ENCODE measurements at places on chromosomes 1 and 21.

DNA sequence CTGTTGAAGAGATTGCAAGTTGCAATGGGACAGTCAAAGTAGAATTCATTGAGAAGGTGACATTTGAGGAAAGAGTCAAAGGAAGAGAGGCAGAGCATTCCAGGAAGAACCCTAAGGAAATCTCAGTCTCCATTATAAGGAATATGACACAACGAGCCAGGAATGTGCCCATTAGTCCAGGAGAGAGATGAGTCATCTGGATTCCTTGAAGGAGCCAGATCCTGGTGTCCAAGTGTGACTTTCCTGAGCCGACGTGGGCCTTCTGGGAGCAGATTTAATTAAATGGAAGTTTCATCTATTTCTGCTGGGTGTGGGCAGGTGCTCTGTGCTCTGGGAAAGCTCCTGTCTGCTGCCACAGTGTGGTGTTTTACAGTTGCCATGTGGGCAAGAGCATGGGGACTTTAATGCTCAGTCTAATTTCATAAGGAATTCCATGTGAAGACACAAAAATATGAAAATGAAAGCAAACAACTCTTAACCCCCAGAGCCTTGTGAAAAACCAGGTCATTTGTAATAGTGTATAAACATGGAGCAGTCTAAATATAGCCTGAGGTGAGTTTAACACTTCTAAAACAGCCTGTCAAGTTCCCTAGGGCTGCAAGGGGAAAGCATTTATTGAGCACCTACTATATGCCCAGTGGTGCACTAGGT lies 111.4 kb upstream of the ARTN start:
- DNase-seq = no peak

DNA sequence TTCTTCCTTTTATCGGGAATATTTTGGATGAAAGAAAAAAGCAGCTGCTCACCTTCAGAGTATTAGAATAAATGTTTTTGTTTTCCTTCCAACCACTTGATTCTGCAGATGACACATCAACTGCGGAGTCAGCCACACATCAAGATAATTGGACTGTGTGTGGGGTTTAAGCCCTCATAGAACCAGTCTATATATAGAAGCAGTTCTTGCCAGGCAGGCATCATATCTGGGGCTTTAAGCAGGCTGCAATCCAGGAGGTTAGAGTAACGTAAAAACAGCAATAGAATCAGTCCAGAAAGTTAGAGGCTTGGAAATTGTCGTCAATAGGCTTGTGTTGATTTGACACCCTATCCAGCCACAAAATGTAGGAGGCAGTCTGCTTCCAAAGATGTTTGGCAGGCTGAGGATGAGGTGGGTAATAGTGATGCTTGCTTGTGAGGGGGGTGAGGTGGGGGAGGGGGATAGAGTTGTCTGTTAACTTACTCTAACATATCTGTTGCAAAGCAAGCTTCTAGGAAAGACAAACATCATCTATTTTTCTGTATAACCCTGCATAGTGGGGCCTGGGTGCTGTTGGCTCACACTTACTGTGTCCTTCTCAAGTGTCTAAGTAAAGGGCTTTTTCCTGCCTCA lies 64.8 kb downstream of the PEX14 start:
- no peak for DNase-seq

DNA sequence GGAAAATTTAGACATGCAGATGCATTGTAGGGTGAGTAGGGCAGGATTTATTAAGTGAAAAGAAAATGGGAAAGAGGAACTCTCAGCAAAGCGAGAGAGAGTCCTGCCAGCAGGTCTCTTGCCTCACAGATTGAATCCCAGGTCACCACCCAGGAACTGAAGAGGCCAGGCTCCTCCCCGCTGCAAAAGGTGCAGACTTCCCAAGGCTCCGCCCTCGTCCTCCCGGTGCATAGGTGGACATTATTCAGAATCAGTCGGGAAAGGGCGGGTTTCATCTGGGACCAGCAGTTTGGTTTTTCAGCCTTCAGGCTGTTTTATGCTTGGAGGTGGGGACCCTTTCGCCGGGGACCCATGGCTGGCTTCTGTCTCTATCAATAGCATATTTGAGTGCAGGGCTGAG lies 41.6 kb upstream of the APP start:
- DNase-seq = no peak

DNA sequence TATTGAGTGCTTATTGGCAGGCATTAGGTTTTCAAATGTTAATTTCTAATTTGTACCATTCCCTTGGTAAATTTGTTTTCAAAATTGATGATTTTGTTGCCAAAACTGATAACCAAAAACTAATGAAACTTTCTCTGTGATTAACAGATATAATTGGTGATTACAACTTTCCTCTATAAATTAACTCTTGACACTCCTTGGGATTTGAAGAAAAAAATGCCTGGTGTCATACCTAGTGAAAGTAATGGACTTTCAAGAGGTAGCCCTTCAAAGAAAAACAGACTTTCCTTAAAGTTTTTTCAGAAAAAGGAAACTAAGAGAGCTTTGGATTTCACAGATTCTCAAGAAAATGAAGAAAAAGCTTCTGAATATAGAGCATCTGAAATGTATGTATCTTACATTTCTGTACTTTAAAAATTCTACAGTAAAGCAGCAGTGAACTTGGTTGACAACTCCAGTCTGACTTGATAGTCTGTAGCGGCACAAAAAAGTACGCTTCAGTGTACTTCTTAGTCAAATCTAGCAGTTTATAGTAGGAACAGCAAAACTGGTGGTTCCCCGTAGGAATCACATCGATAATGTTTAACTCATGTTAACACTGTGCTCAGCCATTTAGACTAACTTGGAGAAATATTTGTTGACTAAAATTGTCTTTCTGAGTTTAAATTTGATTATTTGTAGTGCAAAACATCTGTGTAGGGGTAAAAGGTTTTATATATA lies 3.0 kb downstream of the USP1 start:
- DNase-seq = no peak

DNA sequence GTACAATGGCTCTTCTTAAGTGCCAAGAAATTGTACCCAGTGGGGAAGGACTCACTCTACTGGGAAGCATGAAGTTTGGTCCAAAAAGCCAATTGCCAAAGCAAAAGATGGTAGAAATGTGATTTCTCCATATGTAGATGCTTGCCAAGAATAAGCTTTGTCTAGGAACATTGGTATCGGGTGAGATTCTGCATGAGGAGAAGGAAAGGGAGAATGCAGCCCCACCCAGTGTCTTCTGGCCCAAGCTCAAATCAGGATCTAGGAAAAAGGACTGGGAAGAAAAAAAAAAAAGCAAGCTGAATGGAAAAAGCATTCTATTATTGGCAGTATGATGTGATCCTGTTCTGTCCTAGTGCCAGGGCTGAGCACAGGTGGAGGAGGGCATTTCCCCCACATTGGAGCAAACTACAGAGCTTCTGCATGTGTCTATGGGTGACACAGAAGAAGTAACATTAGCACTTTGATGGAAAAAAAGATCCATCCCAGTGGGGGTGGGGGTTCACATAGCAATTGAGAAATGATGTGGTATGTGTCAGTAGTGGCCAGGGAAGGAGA lies 226.6 kb downstream of the KCNH1 start:
- no peak for DNase-seq

DNA sequence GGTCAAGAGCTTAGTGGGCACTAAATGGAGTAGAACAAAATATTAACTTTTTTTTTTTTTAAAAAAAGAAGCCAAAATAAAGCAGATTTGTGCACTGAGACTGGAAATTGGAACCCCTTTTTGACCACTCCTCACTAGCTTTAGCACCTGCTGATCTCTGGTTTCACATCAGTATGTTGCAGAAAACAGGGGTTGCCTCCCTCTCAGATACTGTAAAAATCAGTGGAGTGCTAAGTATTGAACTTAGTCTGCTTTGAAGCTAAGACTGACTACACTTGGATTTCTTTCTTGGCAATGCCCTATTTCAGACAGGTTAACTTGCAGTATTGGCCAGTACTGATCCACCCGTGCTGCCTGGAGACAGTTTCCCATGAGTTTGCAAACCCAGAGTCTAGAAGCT lies 2.7 kb upstream of the KIAA0040 start:
- no peak for DNase-seq

- DNase-seq = peak; percentile 13
Measured at GRCh38 chr21:38310646-38311485, 54.1 kb downstream of the KCNJ15 start.

DNA sequence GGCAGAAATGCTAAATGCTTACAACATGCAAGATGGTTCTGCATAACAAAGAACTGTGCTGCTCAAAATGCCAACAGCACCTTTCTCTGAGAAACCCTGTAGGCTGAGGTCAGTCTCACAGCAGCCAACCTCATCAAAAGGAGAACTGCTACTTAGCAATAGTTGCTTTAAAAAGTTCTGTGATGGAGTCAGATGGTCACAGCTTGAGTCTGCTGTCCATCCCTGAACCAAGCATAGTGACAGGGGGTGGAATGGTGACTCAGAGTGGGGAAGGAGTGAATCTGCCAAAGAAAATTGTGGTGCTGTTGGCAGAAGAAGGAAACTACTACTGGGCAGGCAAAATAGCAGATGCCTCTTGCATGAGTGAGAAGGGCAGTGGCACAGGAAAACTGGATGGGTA lies 106.0 kb upstream of the FAM78B start:
- DNase-seq = no peak

GRCh38 chr1:224739997-224740684 lies 124.0 kb downstream of the CNIH3 start:
- DNase-seq = no peak

DNA sequence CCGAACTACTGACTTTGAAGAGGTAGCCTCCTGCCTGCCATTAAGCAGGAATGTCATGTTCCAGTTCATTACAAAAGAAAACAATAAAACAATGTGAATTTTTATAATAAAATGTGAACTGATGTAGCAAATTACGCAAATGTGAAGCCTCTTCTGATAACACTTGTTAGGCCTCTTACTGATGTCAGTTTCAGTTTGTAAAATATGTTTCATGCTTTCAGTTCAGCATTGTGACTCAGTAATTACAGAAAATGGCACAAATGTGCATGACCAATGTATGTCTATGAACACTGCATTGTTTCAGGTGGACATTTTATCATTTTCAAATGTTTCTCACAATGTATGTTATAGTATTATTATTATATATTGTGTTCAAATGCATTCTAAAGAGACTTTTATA lies 159.8 kb upstream of the SGIP1 start:
- no peak for DNase-seq

DNA sequence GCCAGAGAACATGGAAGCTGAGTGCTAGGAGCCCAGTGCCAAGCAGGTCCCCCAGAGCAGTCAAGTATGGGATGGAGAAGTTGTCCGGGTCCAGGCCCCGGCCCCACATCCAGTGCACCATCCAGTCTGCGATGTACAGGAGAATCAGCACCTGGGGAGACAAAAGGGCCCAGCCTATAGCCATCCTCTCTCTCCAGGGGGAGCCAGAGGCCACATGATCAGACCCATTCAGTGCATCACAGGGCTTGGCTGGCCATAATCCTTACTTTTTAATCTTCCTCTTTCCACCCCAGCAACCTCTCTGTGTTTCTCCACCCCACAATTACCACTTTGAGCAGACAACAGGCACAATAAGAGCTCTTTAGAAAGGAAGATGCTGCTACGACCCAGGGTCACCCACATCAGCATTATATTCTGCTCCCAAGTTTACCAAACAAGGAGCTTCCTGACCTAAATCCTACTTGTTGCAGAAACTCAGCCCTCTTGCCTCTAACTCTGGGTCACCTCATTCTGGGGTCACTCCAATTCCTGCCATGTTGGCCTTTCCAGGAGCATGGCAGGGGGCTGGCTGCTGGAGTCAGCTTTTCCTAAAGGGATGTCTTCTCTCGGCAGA lies 16.4 kb upstream of the RAB29 start:
- peak; percentile 56 for DNase-seq

GRCh38 chr1:187871177-187871845 lies 1042.6 kb downstream of the PLA2G4A start:
- DNase-seq = peak; percentile 84

- no peak for DNase-seq
Measured at GRCh38 chr1:236273358-236273757, 8.4 kb downstream of the ERO1B start.

DNA sequence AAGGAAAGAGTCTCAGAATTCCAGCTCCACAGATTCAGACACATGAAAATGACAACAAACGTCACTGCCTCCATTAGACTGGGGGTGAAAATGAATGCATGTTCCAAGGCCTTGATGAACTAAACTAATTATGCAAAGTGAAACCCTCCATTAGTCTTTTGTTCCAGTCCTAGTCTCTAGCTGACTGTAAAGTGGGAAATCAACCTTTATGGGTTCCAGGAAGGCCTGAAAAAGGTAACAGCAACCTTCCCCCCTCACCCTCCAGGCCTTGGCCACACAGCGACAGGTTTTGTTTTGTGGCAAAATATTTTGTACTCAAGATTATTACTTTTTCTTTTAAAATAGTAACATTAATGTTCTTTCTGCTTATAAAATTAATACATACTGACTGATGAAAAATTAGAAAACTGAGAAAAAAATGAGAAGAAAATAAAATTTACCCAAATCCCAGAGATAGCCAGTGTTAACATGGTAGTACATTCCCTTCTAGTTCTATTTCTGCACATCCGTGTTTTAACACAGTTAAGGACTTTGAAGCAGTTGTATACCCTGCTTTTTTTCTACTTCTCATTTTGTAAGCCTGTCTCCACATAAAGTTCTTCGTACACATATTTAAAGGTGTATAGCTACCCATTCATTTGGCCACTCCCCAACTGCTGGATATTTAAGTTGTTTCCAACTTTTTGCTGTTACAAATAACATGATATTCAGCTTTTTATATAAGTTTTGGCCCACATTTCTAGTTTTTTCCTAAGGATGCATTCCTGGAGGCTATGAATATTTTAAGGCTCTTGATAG lies 60.9 kb downstream of the CD2 start:
- DNase-seq = no peak

GRCh38 chr1:116755066-116755465 lies 836 bp downstream of the CD2 start:
- DNase-seq = no peak

DNA sequence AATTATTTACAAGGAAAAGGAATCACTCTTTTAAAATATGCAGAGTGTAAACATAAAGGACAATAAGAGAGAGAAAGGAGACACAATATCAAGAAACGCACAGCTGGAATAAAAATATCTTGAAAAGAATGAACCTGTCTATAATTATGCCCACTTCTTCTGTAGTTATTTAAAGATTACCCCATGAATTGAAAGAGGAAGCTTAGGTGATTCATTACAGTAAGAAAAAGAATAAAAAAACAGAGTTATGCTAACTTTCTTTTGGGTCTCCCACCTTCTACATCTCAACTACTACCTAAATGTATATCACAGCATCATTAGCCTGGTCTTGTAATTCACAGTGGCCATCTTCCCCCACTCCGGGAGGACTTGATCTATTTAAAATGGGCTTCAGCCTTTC lies 182.1 kb downstream of the MRPL39 start:
- DNase-seq = no peak
